Amygdala (tissue), 56 donors: ENCODE measurements at places on chromosomes 11 and 22.

DNA sequence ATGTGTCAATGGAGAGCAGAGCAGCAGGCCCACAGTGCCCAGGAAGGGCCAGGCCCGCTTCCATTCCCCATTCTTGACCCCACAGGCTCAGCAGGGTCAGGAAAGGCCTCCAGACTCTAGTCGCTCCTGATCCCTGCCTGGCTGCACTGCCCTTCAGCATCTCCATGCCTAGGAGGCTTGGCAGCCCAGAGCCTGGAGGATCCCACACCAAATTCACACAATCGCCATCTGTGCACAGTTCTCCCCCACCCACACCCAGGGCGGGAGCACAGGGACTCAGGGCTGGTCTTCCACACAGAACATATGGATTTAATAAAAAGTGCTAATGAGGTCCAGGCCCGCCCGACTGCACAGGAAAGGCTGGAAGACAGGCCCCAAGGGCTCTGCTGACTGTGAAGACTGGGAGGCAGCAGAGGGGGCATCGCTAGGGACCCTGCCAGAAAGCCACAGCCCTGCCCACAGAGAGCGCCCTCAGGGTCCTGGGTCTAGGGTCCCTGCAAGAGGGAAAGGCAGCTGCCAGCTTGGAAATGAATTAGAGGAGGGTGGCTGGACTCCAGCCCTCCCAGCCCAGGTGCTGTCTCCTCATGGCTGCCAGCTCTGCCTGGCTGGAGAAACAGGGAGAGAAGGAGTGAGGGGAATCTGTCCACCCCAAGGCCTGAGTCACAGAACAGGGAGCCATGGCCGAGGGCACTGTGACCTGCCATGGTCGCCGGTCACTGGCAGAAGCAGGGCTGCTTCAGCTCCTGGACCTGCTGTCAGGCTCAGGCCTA is 39.7 kb downstream of the DKK3 start:
- DNase-seq = no peak

GRCh38 chr11:32226480-32226879 is 135.6 kb downstream of the RCN1 start:
- DNase-seq = no peak

DNA sequence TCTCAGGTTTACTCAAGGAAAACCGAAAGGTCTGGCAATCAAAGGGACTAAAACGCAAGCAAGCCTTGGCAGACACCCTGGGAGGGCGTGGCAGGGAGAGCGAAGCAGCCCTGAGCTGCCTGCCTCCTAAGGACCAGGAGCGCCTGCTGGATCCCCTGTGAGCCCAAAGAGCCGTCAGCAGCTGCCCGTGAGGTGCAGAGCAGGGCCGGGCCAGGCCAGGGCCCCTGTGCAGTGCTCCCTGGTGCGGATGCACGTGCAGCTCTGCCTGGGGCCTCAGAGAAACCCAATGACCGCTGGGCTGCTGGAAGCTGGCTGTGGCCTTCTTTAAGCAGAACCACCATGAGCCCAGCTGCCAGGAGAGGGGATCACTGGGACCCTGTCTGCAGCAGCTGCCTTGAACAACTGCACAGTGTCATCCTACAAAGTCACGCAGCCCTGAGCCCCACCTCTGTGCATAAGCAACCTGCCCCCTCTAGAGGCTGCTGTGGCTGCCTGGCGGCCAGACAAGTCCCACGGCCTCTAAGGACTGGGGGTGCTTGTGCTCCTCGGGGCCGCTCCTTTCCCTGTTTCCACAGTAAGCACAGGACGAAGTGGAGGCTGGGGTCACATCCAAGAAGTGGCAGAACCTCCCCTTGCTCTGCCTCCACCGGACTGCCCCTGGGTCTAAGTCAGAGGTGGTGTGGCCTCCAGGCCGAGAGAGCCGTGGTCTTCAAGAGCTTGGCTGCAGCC is 29.1 kb upstream of the COMT start:
- DNase-seq = no peak

- DNase-seq = no peak
Measured at GRCh38 chr11:40160418-40160817, 1299.0 kb downstream of the LRRC4C start.
